ENCODE measurements at places on chromosomes 3 and 15.

GRCh38 chr3:173140986-173141385 is at the start of gene SPATA16:
SPATA16 (minus strand) TSS chr3:173141235; CDS start chr3:173117731, 23,504 bp downstream.
- DNase-seq = no peak

DNA sequence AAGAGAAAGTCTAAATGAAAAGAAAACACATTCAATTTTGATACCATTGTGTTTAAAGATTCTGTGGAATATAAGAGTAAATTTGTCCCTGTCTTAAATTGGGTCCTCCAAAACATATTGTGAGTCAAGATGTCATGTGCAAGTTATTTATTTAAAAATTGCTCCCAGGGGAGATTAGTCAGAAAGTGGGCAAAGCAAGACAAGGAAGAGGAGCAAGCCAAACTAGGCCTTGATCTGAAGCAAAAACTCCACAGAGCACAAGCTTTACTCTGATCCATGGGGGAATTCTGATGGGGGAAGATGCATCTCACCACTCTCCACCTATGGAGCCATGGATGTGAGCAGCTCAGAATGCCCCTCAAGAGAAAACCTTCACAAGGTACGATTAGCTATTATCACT is 342.8 kb upstream of the IL12A start:
- DNase-seq = no peak

GRCh38 chr3:124787476-124788195 is 57.4 kb downstream of the UMPS start:
- no peak for DNase-seq

GRCh38 chr3:155079746-155080487 is at the start of gene MME:
MME (plus strand) TSS chr3:155080319; CDS start chr3:155084168, 3,849 bp downstream.
- DNase-seq = no peak

- DNase-seq = no peak
Measured at GRCh38 chr3:136728473-136728872, 23.7 kb downstream of the STAG1 start.

DNA sequence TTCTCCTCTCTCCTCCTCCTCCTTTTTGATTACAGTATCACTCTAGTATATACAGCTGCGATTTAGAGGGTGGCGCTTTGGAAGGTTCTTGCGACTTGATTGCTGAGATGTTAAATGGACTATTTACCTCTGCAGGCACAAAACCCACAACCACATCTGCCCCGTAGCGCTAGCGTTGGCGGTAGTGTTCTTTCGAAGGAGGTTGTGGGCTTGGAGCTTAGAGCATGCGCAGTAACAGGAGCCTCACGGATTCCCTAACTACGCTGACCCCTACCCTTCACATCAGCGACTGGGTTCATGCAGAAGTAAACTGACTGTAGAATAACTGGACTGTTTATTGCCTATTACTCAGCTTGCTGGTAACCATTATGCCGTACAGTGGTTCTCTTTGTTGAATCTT is 58.0 kb downstream of the CGGBP1 start:
- peak; percentile 43 for DNase-seq

DNA sequence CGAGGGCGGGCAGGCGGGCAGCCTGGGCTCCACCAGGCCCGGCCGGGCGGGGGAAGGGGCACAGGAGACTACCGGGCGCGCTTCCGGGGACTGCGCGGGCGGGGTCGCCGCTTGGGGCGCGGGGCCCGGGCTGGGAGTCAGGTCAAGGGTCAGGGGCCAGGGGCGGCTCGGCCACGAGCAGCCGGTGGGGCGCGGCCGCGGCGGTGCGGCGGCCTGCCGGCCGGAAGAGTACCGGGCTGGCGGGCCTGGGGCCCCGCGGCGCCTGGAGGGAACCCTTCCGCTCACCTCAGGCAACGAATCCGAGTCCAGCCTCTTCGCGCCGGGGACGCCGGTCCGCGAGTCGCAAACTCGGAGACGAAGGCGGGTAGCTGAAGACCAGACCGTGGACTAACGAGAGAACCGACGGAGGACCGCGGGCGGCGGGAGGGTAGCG is 225 bp downstream of the RHOA start:
- peak; percentile 78 for DNase-seq

DNA sequence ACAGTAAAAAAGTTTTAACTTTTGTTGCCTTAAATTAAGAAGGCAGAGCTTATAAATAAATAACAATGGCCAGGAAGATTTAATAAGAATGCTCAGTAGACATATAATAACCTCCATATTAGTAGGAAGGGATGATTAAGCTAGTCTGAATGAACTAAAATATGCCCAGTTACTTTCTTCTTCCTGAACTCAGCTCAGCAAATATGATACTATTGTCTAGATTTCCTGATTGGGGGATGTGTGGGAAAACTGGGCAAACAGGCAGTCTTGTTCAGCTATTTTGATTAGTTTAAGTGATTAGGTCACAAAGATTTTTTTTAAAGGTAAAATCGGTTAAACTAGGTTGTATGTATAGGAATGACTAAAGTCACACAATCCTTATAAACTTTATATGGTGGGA is 167.2 kb upstream of the SLC2A2 start:
- DNase-seq = no peak

DNA sequence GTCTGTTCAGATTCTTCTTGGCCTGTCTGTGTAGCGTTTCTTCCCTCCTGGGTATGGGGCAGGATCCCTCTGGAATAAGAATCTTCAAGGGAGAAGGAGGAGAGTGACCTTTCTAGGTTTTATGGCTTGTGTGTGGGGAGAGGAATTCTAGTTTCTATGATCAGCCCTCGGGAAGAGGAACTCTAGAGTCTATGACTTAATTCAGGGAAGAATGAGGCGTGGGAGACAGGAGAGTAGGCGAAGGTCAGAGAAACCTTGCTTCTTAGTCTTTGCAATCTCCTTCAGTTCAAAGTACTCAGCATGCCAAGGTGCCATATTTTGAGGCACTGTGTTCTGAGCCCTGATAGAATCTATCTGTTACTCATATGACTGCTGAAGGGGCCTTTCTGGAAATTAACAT is 99.2 kb upstream of the C3orf80 start:
- DNase-seq = no peak

DNA sequence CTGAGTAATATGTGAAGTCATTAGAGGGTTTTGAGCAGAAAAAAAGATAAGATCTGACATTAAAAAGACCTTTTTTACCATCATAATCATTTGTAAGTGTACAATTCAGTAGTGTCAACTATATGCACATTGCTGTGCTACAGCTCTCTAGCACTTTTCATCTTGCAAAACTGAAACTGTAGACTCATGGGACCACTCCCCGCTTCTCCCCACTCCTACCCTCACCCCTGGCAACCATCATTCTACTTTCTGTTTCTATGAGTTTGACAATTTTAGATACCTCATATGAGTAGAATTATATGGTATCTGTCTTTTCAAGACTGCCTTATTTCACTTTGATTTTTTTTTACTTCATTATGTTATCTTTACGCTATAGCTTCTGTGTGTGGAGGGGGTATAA is 112.8 kb downstream of the NSUN3 start:
- no peak for DNase-seq

GRCh38 chr15:99113547-99114271 is 8.8 kb downstream of the SYNM start:
- DNase-seq = no peak

- DNase-seq = no peak
Measured at GRCh38 chr3:22593638-22594037, 609.5 kb upstream of the UBE2E2 start.

DNA sequence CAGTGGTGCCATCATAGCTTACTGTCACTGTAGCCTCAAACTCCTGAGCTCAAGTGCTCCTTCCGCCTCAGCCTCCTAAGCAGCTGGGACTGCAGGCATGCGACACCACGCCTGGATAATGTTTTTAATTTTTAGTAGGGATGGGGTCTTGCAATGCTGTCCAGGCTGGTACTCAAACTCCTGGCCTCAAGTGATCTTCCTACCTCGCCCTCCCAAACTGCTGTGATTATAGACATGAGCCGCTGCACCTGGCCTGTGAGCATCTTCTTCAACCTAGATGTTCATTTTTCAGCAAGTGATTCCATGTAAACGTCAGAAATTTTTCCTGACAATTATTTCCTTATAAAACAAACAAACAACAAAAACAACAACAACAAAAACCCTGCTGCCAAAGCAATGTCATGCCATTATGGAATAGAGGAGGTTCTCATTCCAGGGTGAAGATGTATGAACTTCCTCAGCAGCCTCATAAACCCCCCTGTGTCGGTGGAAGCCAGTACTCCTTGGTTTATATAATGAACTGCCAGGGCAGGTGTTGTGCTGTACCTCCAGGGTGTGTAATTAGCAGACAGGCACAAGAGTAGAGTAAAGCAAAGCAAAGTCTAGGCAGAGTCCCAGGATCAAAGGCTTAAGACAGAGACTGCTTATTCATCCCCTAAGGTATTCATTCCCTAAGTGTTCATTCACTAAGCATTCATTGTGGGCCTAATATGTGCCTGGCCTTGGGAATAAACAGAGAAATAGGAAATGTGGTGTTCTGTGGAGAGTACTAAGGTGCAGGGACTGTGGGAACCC is 44.6 kb downstream of the NR2C2 start:
- DNase-seq = no peak

DNA sequence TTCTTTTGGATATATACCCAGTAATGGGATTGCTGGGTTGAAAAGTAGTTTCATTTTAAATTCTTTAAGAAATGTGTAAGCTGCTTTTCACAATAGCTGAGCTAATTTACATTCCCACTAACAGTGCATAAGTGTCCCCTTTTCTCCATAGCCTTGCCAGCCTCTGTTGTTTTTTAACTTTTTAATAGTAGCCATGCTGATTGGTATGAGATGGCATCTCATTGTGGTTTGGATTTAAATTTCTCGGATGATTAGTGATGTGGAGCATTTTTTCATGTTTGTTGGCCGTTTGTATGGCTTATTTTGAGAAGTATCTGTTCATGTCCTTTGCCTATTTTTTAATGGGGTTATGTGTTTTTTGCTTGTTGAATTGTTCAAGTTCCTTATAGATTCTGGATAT is 444.3 kb upstream of the ATP11B start:
- no peak for DNase-seq

- peak; percentile 7 for DNase-seq
Measured at GRCh38 chr3:20225769-20226168, 39.8 kb upstream of the SGO1 start.

DNA sequence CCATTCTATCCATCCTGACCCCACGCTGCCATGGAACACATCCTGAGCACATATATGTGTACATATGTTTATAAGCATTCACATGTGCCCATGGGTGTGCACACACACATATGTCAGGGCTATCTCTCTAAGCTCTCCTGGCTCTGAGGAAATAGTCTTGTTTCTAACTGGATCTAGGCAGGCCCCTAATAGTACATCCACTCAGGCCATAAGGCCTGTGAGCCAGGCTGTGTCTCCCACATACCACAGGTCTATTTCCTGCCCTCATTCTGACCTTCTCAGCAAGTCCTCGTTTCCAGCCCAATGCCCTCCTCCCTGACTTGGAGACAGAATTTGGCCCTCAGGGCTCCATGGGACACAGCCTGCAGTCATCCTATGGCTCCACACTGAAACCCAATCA is 284.8 kb upstream of the CTNNB1 start:
- DNase-seq = no peak

DNA sequence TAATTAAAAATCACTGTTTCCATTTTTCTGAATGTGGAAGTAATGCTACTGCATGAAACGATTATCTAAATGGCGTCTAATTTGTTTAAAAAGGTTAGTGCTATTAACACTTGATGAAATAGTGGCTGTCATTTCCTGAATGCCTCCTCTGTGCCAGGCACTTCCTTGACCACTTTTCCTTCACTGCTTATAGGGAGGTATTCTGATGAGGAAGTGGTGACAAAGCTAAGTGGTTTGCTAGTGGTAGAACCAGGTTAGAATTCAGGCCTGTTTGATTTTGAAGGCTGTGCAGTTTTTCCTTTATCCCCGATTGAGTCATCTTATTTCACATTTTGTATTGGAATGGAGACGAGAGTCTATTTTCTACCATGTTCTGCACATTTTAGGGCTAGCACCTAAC is 119.0 kb downstream of the USP13 start:
- DNase-seq = no peak

GRCh38 chr3:36647423-36647853 is 116.9 kb downstream of the DCLK3 start:
- no peak for DNase-seq

DNA sequence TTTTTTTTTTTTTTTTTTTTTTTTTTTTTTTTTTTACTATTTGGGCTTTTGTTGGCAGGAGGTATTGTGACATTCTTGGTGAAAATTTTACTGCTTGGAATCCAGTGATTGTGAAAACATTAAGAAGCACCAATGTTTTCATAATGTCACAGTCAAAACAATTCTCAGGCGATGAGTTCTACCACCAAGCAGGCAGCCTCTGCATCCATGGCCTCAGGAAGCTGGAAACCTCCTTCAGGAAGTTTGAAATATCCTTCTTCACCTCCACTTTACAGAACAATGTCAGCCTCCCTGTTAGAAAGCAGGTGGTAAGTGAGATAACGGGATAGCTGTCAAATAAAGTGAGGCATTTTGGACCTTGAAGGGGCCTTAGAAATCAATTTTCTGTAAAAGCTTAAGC is 98.3 kb downstream of the MEX3B start:
- DNase-seq = no peak

- DNase-seq = no peak
Measured at GRCh38 chr15:42490291-42490670, 660 bp downstream of the ZNF106 start.

DNA sequence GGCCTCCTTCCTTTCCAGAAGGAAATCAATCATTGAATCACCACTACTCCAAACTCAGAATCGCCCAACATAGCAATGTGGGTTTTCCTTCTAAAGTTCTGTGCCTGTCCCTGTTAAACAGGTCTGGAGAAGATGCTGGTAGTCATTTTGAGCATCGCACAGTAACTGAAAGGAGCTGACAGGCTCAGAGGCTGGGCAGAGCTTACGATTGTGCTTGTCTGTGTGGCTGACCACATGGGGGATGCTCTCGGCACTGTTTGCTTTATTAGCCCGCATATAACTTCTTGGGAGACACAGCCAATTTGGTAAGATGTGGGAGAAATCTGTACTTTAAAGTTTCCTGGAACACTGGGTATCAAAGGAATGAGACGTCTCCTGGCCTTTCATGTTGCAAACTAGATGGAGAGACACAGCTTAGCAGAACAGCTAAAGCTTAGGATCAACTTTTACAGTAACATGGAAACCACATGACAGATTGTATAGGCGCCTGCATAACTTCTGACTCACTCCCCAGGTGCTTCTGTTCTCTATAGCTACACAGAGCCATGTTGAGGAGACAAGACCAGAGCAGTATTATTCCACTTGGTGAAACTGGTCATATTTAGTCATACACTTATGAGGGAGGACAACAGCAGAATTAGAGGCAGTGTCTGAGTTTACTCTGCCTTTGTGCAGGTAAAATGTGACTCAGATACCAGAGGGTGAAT is 374.1 kb downstream of the RORA start:
- no peak for DNase-seq

DNA sequence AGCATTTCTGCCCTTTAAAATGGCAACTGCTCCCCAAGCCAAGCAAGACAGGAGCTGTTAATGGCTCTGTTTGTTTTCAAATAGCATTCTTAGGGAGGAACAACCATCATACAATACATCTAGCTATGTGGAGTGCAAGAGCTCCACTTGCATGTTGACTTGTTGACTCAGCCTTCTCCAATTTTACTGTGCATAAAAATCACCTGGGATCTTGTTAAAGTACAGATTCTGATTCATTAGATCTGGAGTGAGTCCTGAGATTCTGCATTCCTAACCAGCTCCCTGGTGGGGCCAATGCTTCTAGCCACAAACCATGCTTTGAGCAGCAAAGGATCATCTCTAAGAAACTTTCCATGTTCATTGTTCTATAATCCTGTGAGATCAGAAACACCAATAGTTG is 171.4 kb downstream of the THRB start:
- no peak for DNase-seq

- no peak for DNase-seq
Measured at GRCh38 chr3:18586076-18586475, 160.9 kb upstream of the SATB1 start.

Measured in CD4-positive, alpha-beta T cell (primary cell).